ENCODE measurements at places on chromosomes 3 and 15. TPM values are rescaled to one million over a fixed set of nuclear protein-coding genes. Genes with fewer than 3 reads are reported as not detected.

The MORC1 gene
- not detected for polyA plus RNA-seq

The KNG1 gene
- polyA plus RNA-seq: not detected

DNA sequence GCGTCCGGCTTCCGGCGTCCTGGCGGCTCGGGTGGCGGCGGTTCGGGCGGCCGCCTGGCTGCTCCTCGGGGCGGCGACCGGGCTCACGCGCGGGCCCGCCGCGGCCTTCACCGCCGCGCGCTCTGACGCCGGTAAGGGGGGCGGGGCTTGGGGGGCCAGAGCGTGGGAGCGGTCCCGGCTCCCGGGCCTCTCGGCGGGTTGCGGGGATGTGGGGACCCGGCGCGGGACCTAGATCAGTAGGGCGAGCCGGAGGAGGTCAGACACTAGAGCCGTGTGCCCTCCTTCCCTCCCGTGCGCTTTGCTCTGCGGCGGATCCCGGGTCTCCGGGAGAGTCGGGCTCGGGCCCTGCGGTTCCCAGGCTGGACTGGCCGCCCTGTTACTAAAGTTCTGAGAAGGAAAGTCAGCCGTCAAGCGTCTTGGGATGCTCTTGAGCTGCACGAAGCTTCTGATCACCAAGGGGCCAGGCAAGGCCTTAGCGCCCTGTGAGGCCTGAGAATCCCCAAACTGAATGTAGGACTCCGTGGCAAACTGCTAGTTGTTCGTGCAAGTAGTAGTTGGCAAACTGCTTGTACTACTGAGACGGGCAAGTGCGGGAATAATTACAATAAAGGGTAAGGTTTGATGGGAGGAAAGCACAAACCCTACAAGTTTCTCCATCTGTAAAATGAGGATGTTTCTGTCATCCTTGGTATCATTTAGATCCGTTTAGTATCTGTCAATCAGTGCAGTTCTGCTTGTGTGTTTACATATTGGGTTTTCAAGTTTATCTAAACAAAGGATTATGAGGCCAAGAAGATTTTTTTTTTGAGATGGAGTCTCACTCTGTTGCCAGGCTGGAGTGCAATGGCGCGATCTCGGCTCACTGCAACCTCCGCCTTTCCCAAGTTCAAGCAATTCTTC is 587 bp downstream of the PIGX start:
- peak; percentile 88 for DNase-seq

DNA sequence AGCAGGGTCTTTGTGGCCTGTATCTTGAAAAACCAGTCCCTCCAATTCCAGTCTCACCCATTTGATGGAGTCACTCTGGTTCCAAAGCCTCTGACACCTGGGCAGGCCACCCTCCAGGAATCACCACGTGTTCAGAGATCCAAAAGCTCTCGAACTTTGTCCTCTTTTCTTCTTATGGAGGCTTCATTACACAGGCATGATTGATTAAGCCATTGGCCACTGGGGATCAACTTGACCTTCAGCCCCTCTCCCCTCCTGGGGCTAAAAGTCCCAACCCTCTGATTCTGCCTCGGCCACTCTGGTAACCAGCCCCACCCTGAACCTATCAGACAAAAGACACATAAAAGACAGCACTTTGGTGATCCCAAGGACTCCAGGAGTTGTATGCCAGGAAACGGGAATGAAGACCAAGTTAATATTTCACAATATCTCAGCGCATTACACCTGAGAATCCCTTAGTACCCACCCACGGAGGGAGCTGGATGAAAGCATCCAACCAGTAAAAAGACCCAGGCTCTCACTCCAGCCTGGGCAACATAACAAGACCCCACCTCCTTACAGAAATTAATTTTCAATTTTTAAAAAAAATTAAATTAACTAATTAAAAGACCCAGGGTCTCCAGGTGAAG is 23.0 kb upstream of the SSUH2 start:
- no peak for DNase-seq

The LRRC31 gene
- not detected for polyA plus RNA-seq

The HHLA2 gene
- not detected for polyA plus RNA-seq

DNA sequence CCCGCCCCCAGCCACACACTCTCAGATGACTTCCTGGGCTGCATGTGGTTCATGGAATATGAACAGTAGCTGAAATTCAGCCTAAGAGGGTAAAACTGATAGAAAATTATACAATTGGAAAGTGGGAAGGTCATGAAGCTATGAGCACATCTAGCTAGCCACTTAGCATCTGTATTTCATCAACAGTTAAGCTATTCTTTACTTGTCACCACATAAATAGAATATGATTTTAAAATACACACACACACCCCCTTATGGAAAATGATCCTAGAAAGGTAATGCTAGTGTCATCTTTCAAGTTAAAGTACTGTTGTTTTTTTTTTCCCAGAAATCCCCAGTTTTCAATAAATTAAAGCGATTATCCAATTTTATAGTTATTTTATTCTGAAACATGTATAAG is 3.6 kb downstream of the MAP4 start:
- peak; percentile 36 for DNase-seq

The CCR8 gene
- polyA plus RNA-seq: not detected

- no peak for DNase-seq
These were observed 672.9 kb downstream of the SQOR start for GRCh38 chr15:46307746-46308145.

DNA sequence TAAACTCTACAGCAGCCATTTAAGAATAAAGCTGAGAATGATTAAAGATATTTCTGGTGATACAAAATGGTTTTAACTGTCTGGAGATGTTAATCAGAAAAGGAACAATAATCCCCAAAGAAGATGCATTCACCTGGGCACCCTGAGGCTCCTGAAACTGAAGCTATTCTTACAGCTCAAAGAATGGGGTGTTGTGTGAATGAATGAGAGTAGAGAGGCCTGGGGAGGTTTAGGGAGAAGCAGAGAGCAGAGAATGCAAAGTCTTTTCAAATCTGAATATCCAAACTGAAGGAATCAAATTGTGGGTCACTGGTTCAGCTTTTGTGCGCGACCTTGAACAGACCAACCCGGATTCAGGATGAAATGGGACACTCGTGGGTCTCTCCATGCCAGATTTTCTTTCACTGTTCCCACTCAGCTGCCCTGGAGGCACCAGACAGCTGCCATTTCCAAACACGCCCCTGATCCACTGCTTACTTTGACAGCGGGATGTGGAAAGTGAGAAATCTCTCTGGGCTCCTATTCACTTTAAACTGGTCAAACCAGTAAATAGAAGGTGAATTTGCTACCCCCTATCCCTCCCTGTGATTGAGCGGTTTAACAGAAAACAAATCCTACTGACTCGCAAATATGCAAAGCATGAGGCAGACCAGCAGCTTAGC is 485.5 kb upstream of the THBS1 start:
- no peak for DNase-seq

GRCh38 chr3:112817797-112818196 is 28.9 kb downstream of the CD200R1L start:
- DNase-seq: no peak

DNA sequence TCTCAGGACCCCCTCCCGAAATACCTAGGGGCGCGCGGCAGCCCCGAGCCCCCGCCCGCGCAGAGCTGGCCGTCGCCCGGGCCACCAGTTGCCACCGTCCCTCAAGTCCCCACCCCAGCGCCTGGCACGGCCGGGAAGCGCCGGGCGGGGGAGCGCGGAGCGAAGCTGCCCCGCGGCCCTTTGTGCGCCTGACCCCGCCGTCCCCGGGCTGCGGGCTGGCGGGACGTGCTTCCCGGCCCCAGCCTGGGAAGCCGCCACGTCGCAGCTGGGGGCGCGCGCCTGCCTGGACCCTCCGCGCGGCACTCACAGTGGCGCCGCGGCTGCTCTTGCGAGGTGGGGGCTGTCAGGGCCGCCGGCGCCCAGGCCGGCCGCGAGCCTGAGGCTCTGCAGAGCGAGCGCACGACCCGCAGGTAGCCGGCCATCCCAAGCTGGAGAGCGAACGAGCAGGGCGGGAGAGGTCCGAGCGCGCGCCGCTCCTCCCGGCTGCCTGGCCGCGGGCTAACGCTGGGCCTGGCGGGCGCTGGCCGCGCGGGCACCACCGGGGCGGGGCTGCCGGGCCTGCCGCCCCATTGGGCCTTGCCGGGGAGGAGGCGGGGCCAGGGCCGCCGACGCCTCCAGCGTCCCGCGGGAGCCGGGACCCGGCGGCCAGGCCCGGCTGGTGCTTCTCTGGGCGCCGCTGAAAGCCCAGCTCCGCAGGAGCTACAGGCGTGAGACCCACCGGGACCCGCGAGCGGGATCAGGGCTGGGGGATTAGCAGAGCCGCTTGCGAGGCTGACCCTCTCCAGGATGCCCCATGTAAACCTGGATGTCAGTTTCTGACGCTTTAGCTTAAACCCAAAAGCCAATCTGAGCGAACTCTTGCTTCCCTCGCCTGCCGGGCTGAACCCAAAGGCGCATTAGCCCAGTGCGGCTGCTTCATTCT is at the start of gene IDH2:
IDH2 (minus strand) TSS at position 500 of the 922 bp plus-strand sequence; CDS start at position 422, 78 bp downstream.
- DNase-seq: peak; percentile 96

- no peak for DNase-seq
These were observed 138.2 kb downstream of the ATP10A start for GRCh38 chr15:25724899-25725298.
